ENCODE measurements at places on chromosomes 6 and 20. TPM values are rescaled to one million over a fixed set of nuclear protein-coding genes. Genes with fewer than 3 reads are reported as not detected.

Gene SMPDL3A
- 1.8 TPM for total RNA-seq

Gene RAET1G
- not detected for total RNA-seq

Gene FRK
- total RNA-seq = 0.37 TPM

Gene ADGB
- not detected for total RNA-seq

DNA sequence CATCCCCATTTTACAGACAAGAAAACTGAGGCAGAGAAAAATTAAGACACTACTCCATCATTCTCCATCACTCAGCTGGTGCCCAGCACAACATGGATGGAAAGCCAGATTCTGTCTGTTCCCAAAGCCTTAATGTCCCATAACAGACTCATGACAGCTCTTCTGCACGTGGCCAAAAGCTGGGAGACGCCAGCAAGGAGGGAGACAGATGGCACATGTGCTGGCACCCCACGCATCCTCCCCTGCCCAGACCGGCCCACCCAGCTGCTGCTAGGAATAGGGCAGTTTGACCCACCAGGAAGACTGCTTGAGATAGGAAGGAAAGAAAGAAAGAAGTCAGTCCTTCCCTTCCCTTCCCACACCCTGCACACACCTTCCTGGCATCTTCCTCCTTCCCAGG, 96.3 kb downstream of the PREX1 start:
- no peak for DNase-seq

DNA sequence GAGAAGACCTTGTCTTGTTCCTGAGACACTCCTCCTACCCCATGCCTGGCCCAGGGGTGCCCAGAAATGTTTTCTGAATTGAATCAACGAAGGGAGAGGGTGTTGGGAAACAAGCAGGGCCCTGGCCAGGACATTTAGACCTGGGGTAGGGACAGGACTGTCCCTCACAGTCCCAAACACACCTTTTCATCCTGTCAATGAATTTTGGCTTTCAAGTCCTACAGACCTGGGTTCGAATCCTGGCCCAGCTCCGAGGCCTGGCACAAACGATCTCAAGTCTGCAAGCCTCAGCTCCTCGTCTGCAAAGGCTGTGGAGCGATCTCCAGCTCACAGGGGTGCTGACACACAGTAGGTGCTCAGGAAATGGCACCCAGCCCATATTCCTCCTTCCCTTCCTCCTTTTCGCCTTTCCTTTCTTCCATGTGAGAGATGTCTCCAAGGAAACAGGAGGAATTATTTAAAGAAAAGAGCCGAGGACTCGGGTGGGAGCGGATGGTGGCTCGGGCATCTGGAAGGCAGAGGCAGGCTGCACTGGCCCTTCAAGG, 7.3 kb upstream of the DLGAP4 start:
- no peak for DNase-seq

Gene MYB
- total RNA-seq = 2.8 TPM

Gene WFDC8
- total RNA-seq = not detected

All from activated B cell treated with CpG ODN at 0.5 μM for 24 hours (primary cell).